ENCODE measurements at places on chromosomes 5 and 9.

- DNase-seq = no peak
These were observed 141.3 kb upstream of the ALDH1B1 start for GRCh38 chr9:38251036-38251860.

DNA sequence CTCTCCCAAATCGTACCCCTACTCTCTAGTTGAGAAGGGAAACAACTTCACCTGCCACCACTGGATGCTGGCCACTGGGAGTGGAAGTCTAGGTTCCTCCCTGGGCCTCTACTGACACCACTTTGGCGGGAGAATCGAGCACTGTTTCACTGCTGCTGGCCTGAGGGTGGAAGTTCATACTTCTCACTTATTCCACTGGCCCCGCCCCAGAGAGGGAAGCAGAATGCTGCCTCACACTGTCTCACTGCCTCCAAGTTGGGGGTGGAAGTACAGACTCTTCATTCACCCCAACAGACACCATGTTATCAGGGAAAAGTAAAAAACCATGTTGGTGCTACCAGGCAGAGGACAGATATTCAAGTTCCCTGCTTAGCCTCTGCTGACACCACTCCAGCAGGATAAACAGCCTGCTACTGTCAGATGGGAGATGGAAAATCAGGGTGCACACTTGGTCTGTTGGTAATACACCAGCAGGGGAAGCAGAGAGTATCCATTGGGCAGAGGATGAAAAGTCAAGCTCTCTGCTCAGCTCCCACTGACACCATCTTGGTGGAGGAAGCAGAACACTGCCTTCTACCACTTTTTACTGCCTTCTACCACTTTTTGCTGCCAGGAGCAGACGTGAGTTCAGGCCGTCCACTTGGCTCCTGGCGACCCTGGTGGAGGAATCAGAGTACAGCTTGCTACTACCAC is 159.4 kb downstream of the SIL1 start:
- DNase-seq = no peak

GRCh38 chr5:30103452-30104202 is 1089.9 kb upstream of the CDH6 start:
- DNase-seq = peak; percentile 42

- peak; percentile 75 for DNase-seq
These were observed 20.0 kb upstream of the NPM1 start for GRCh38 chr5:171367424-171368370.

GRCh38 chr5:125106881-125107280 is 360.4 kb upstream of the ZNF608 start:
- no peak for DNase-seq

- peak; percentile 84 for DNase-seq
These were observed 103.2 kb upstream of the VCAN start for GRCh38 chr5:83368319-83368718.

GRCh38 chr9:82989929-82990328 is 73.0 kb downstream of the RASEF start:
- DNase-seq = no peak

- DNase-seq = no peak
These were observed 19.3 kb upstream of the SMIM32 start for GRCh38 chr5:136212252-136212721.

GRCh38 chr5:180166176-180166575 is 42.8 kb downstream of the RASGEF1C start:
- DNase-seq = no peak

DNA sequence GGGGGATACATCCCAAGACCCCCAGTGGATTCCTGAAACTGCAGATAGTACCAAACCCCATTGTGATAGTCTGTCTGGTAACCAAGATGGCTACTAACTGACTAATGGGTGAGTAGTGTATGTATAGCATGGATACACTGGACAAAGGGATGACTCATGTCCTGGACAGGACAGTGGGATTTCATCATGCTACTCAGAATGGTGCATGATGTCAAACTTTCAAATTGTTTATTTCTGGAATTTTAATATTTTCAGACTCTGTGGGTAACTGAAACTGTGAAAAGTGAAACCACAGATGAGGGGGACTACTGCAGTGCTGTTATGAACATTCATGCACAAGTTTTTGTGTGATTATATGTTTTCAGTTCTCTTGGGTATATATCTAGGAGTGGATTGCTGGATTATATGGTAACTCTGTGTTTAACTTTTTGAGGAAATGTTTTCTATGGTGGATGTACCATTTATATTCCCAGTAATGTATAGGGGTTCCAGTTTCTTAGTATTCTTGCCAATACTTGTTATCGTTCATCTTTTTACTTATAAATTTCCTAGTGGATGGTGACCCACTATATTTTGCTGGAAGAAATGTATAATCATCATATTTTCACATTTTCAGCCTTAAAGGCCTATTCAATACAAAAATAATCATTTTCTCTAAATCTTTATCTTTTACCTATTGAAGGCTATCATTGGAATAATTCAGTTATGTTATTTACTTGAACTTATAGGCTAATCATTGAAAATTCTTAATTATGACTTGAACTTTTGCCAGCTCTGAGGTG is 140.9 kb downstream of the NR3C1 start:
- peak; percentile 92 for DNase-seq

GRCh38 chr9:25418974-25419373 is 259.3 kb downstream of the TUSC1 start:
- peak; percentile 1 for DNase-seq

DNA sequence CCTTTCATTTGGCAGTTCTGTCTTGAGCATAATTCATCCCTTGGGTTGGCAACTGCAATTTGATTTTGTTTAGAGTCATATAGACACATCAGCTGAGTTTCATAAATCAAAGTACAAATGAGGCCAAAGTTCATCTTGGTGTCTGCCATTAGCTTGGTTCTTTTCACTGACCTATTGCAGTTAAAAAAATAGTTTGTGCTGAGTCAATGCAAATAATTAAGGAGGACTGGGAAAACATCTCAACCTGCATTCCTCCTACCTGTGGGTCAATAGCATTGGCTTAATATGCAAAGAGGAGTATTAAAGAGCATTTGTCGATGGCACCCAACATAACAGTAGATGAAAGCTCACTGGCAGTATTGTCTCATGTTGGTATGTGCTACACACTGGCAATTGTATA is 1.6 kb downstream of the PKD2L2 start:
- DNase-seq = no peak

- no peak for DNase-seq
These were observed 65.0 kb downstream of the MELK start for GRCh38 chr9:36637491-36638270.

DNA sequence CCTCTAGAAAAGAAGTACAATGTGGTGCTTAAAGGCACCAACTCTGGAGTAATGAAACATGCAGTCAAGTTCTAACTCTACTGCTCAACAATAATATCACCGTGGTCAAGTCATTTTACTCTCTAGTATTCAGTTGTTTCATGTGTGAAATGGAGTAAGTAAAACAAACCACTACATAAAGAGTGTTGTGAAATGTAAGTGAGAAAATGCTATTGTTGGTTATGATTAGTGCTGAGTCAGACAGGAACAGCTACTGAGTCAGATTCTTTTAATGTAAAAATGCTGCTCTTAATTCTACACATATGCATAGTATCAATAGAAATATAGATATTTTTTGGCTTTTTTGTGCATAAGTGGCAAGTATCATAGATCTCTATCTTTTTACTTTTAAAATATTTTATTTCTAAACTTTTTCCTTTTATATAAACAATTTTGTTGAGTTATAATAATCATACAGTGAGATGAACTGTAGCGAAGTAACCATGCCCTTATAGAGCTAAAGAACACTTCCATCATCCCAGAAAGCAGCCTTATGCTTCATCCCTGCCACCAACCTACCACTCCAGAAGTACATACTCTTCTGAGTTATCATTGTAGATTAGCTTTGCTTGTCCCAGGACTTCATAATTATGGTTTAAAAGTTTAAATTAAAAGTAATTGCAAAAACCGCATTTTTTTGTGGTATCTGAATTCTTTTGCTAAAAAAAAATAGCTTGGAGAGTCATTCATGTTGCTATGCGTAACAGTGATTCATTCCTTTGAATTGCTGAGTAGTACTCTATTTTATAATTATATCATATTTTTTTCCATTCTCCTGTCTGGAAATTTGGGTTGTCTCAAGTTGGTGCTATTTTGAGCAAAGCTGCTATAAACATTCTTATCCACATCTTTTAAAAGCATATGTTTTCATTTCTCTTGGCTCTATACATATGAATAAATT is 548.2 kb upstream of the CLINT1 start:
- peak; percentile 76 for DNase-seq

DNA sequence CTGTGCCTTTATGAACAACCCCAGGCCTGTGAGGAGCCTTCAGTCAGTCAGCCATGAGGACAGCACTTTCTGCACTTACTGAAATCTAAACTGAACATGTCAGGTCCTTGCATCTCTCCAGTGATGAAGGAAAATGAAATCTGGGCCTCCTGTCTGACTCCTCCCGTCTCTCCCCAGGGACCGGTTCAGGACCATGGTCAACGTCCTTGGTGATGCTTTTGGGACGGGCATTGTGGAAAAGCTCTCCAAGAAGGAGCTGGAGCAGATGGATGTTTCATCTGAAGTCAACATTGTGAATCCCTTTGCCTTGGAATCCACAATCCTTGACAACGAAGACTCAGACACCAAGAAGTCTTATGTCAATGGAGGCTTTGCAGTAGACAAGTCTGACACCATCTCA is 77.0 kb upstream of the PLPP6 start:
- DNase-seq = no peak

- no peak for DNase-seq
These were observed at the start of gene C5orf58 for GRCh38 chr5:170232786-170233185. C5orf58 (plus strand) TSS chr5:170232985; CDS start chr5:170234977, 1,992 bp downstream.

GRCh38 chr5:125551246-125551645 is 804.8 kb upstream of the ZNF608 start:
- no peak for DNase-seq

DNA sequence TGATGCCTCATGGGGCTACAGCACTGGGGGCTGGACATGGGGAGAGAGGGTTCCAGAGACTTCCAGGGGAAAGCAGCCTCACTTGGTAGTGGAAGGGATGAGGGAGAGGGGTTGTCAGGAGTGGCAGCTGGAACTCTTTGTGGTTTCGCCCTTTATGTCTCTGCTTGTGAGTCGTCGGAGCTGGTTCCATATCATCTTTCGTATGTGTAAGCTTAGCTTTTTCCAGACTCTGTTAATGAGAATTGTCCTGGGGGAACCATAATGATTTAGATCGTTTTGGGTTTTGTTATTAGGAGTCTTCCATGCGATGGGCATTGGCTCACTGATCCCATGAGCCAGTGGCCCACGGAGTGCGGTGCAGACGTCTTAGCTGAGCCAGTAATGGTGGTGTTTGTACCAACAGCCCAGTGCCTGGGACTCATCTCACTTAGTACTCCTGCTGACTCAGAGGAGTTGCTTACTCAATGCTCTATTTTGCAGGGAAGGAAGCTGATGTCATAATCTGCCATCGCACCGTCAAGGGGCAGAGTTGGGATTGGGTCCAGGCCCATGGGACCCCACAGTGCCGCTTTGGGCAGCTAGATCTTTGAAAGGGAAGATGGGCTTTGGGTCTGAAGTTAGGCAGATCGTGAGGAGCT is 48.5 kb downstream of the NEK6 start:
- peak; percentile 90 for DNase-seq

GRCh38 chr5:98656125-98656795 is 117.2 kb upstream of the RGMB start:
- peak; percentile 82 for DNase-seq

- DNase-seq = no peak
These were observed 9.8 kb downstream of the FAM78A start for GRCh38 chr9:131266266-131267229.

DNA sequence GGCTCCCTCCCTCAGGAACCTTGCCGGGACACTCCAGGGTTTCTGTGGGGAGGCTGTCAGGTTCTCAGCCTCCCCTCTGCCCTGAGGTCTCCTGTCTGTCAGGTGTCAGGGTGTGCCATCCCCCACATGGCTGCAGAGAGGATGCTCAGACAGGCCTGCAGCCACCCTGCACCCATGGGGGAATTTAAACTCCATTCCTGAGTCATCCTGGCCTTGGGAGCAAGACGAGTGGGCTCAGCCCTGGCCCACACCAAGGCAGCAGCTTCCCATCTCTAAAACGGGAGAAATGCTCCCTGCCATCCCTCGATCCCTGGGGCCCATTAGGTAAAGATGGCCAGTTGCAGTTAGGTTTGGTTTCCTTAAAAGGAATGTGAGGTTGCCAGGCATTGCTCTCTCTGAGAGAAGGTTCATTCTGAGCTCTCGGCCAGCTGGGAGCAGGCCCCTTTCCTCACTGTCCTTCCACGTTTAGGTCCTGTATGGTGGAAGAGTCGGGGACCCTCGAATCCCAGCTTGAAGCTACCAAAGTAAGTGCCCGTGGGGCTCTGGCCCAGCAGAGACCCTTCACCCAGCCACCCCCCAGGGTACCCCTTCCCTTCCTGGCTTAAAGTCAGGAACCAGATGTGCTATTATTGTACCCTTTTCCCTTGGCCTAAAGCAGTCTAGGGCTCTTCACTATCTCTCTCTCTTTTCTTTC is 26.6 kb downstream of the DYNC2I2 start:
- DNase-seq = no peak

DNA sequence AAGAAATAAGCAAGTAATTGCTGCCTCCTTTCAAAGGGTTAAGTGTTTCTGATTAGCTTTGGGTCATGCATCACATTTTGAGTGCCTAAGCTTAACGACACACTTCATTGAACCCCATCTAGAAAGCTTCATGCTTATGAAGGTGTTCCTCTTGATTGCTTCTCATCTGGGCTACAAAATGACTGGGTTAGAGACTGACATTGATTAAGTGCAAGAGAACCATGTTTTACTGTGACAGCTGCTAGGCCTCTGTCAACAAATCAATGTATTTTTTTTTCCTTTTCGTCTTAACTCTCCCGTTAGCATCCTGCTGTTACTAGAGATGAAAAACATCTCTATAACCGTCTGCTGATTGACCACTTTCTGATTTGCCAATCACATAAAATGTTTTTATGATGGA is 725.0 kb downstream of the TLE1 start:
- no peak for DNase-seq

DNA sequence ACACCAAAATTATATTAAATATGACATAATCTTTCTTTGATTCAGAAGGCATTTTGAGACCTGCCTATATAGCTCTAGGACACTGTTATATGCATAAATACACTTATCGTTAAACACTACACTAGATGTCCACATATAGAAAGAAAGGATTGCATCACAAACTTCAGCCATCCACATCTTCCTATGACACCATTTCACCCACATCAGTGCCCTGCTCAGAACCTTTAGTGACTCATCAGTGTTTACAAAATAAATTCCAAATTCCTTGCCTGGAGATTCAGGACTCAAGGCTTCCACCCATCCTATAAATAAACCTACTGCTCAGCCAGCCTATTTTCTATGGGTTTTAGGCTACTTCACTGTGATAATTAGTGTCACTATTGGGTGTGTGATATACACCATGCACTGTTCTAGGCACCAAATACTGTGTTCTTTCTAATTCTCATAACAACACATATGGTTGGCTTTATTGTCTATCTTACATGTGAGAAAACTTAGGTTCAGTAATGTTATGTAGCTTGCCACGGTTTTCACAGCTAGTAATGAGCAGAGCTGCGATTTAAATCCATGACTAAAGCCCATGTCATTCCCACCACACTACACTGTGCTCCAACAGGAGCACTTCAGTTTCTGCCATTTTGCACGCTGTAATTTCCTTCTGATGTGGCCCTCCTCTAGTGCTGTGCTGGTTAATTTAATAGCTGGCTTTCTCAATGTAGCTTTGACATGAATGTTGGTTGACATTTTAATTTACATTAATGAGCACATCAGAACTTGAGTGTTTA is 103.3 kb downstream of the SREK1 start:
- peak; percentile 67 for DNase-seq

- DNase-seq = no peak
These were observed 1826.2 kb upstream of the CDH6 start for GRCh38 chr5:29367176-29367833.
